ENCODE measurements at places on chromosomes 6 and 20. TPM values are rescaled to one million over a fixed set of nuclear protein-coding genes. Genes with fewer than 3 reads are reported as not detected.

GRCh38 chr6:169824021-169824420 lies 72.6 kb downstream of the ERMARD start:
- no peak for ATAC-seq

- ATAC-seq, result no peak
These were observed 4.7 kb downstream of the CDKN1A start for GRCh38 chr6:36683145-36683655.

DNA sequence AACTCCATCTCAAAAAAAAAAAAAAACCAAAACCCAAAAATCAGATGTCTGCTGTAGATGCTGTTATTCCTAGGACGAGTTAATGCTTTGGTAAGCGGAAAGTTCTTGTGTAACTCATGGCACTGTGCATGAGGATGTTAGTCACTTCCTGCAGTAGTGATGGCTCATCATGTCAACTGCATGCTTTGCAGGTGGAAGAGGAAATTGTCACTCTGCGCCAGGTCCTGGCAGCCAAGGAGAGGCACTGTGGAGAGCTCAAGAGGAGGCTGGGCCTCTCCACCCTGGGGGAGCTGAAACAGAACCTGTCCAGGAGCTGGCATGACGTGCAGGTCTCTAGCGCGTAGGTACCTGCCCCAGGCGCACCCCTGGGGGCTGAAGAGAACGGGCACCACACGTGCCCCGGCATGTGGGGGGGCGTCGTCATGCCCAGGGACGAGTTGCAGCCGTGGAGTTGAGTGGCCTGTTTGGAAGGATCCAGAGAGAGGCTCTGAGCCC lies 8.5 kb downstream of the TPD52L2 start:
- peak; percentile 95 for ATAC-seq

- no peak for ATAC-seq
These were observed 127.5 kb downstream of the ISM1 start for GRCh38 chr20:13348311-13349234.

GRCh38 chr20:63137851-63138415 lies 78.0 kb downstream of the YTHDF1 start:
- no peak for ATAC-seq

Gene RAB23
- total RNA-seq, result 2.4 TPM

Gene SLC22A2
- not detected for total RNA-seq

Gene PDE10A
- total RNA-seq, result 0.72 TPM

- peak; percentile 30 for ATAC-seq
These were observed 273.6 kb downstream of the PACRG start for GRCh38 chr6:163001330-163001729.

Gene XKR7
- total RNA-seq, result not detected

DNA sequence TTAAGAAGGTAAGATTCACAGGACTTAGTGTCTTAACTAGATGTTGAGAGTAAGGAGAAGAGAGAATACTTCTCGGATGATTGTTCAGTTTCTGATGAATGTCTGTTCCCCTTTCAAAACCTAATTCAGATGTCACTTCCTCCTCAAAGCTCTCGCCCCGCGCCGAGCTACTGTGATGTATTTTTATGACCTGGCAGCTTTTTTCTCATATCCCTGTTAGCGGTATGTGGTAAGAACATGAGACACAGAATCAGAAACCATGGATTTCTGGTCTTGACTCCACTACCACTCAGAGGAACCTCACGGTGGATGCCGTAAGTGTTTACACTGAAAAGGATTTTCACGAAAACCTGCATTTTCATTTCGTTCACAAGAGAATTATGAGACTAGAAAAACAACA lies 48.4 kb downstream of the CEP43 start:
- peak; percentile 29 for ATAC-seq

GRCh38 chr20:2713285-2713684 lies 20.7 kb downstream of the EBF4 start:
- no peak for ATAC-seq

Gene MICB
- total RNA-seq, result 0.92 TPM

GRCh38 chr6:42988486-42989020 lies 4.2 kb downstream of the PPP2R5D start:
- no peak for ATAC-seq

- ATAC-seq, result no peak
These were observed 1293.1 kb upstream of the EYS start for GRCh38 chr6:67000121-67000520.

DNA sequence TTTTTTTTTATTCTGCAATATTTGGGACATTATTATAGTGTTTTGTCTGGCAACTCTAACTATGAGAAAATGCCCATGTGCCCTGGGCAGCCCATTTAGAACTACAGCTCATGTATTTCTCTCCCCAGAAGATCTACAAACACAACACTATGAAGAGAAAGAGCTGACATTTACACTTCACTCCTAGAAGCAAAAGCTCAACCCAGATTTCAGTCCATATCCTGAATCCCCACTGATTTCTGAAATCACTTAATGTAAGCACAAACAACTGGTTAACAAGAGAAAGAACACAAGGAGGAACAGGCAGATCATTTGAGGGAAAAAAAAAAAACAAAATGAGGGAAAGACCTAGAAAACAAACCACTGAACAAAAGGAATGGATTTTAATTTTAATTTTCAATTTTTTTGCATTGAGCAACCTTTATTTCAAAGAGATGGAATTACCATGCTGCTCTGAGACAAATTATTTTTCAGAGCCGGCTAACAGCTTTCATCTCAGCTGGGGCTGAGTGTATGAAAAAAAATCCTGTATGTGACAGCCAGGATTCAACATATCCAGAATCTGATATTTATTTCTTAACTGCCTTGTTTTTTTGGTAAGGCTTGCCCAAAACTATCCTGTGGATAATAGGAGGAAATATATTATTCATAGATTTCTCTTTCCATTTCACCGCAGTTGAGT lies 32.5 kb downstream of the KIAA0319 start:
- ATAC-seq, result no peak

DNA sequence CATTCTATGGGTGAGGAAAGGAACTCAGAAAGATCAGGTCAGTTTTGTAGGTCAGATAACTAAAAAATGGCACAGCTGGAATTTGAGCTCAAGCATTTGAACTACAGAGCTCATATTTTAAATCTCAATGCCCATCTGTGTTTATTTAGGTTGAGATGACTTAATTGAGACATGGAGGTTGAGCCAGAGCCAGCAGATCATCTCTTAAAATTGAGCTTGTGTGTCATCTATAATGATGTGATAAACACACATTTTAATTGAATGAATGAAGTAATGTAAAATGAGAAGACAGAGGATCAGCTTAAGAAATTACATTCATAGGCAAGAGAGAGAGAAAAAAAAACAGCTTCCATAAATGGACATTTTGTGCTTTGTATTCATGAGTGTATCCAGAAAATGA lies 3.7 kb downstream of the MANEA start:
- ATAC-seq, result no peak

Gene ZNF165
- 3.0 TPM for total RNA-seq

GRCh38 chr6:21666853-21667681 lies 73.5 kb downstream of the SOX4 start:
- no peak for ATAC-seq

GRCh38 chr20:43900496-43900895 lies 14.2 kb upstream of the TOX2 start:
- ATAC-seq, result no peak

DNA sequence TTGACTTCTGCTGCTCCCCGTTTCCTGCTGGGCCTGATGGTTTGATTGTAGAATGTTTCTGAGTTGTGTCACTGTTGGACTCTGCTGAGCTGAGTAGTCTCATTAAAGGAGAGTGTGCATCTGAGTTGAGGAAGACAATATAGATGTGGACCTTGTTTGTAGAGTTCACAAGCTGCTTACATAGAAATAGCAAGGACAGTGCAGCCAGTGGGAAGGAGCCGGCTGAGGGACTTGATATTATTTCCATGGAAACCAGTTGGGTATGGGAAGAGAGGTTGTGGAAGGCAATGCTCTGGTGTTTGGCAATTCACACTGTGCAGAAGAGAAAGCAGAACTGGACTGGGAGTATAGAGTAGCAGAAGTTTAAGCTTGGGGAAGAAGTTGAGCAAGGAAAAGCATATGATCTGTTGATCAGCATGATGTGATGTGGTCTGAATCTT lies 14.8 kb downstream of the IGF2R start:
- ATAC-seq, result no peak

DNA sequence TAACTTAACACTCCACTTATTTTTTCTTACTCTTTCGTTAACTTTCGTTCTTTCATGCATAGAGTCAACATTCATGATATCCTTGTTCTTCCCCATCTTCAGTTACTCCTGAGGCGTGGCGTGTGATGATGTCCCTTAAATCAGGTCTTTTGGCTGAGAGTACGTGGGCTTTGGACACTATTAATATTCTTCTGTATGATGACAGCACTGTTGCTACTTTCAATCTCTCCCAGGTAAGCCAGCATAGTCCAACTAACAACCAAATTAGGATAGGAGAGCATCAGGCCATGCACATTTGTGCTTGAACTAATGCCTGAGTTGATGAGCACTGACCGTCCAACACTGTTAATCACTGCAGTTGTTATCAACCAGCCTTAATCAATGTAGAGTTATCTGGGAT lies 119.6 kb downstream of the TMEM242 start:
- ATAC-seq, result no peak

Gene FAM229B
- 5.1 TPM for total RNA-seq

GRCh38 chr6:53031281-53031680 lies 33.9 kb upstream of the FBXO9 start:
- no peak for ATAC-seq

Gene UBE2C
- 46.5 TPM for total RNA-seq

Gene QKI
- 39.6 TPM for total RNA-seq

DNA sequence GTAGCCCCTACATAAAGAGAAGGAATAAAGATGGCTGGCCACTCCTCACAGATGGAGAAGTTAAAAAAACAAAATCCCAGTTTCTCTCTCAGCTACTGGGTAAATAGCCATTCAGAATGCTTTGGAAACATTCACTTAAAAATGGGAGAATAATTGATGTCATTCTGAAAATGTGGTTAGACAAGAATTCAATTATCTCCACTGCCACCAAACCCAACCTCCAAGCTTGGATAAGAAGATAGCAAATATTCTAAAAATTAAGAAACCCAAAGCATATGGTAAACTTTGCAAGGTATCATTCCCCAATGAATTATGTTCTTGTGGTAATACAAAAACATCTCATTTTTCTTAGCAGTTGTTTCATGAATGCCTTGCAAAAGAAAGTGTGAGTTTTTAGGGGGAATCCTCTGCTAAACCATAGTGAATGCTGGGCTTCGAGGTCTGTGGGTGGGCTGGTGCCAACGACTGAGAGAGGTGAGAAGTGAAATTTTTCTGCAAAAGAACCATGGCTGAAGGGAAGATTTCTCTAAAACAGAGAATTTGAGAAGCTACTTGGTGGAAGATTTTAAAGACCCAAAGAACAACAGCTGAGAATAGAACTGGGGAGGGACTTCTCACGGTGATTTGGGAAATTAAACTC lies 497.9 kb upstream of the JARID2 start:
- no peak for ATAC-seq

DNA sequence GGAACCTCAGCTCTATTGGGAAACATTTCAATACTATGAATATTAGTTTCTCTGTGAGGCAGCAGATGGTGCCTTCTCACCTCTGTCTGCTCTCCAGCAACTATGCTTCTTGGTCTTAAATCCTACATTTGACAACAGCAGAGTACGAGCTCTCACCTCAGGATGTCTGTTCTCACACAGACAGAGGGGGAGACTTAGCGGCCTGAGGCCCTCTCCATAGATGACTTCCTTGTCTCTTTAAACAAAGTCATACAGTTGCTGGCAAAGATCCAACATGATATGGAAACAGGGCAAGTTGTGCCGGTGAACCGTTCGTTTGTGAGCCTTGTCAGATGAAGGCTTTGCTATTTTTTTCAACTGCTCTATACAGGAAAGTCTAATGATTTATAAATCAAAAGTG lies 43.7 kb upstream of the GABRR1 start:
- no peak for ATAC-seq

GRCh38 chr6:126437205-126437604 lies 97.3 kb downstream of the CENPW start:
- no peak for ATAC-seq

DNA sequence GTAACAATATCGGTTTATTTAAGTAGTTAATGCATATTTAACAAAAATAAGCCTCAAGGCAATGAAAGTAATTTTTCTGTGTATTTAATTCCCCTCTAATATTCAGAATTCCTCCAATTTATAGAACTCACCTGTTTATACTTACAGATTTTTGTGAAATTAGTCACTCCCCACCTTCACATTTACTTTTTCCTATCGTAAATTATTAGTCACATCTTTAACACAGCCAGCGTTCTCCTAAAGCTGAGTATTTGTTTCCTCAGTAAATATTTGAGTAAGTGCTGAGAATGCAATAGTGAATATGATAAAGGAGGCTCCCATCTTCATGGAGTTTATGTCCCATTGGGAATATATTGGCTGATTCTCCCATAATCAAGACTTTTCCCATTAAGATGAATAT lies 88.0 kb downstream of the SYCP2 start:
- no peak for ATAC-seq

GRCh38 chr20:48742233-48742632 lies 85.6 kb downstream of the PREX1 start:
- no peak for ATAC-seq

GRCh38 chr20:47459344-47460073 lies 42.2 kb upstream of the NCOA3 start:
- ATAC-seq, result no peak

Gene MPIG6B
- 1.1 TPM for total RNA-seq

Gene C6orf132
- 216 TPM for total RNA-seq

Gene PTCHD4
- total RNA-seq, result 0.40 TPM

Gene RGS17
- 1.6 TPM for total RNA-seq

- peak; percentile 43 for ATAC-seq
These were observed 252.8 kb downstream of the TMEM242 start for GRCh38 chr6:157070403-157071107.

Gene OR2J1
- total RNA-seq, result not detected

Gene OGFR
- 16.0 TPM for total RNA-seq

- no peak for ATAC-seq
These were observed 764.9 kb upstream of the MMS22L start for GRCh38 chr6:98047871-98048270.

DNA sequence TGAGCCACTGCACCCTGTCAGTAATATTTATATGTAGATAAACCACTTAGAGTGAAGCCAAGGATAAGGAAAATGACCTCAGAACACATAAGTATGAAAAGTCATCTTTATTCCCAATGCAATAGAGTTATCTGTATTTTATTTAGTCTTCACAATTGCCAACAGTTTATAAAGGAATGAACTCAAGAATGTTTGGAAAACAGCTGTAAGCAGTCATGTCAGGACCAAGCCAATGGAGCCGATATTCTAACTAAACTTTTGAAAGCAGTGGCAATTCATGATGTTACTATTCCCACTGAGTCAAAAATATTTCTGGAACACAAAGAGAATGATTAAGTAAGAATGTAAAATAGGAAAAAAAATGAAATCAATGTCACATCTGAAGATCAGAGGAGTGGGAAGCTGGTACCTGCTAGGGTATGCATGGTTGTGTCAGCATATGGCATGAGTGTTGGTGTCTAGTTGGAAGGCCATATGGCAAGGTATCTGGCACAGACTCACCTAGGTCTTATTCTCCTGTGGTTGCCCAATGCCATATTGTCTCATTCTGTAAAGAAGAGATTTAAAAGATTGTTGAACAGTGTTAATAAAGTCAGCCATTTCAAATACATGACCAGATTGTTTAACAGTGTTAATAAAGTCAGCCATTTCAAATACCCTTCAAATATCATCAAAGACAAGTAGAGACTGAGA lies 118.2 kb downstream of the ADAT2 start:
- ATAC-seq, result no peak

GRCh38 chr20:37510226-37510625 lies 10.8 kb upstream of the NNAT start:
- ATAC-seq, result no peak

Gene CAGE1
- 0.28 TPM for total RNA-seq

Data from esophagus mucosa (tissue), 1 donor.